Activated CD4-positive, alpha-beta memory T cell treated with anti-CD3 and anti-CD28 coated beads for 36 hours (primary cell): ENCODE measurements at places on chromosomes 7 and 10.

- DNase-seq, result no peak
Measured at GRCh38 chr10:73211106-73211811, 35.8 kb downstream of the DNAJC9 start.

DNA sequence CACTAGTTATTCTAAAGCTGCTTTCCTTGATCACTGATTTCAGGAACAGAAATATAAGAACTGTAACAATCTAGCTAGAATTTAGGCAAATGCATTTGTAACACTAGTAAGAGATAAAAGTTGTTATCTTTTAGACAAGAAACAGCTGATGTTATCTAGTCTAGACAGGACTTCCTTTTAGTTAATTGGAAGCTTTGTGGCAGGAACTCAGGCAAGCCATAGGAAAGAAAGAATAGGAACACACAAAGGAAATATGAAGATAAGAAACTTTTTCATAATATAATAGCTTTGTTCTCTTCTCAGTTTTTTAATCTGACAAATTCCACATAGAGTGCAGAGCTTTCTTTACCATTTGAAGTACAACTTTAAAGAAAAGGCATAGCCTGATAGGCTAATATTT is 59.0 kb upstream of the AGR3 start:
- no peak for DNase-seq

DNA sequence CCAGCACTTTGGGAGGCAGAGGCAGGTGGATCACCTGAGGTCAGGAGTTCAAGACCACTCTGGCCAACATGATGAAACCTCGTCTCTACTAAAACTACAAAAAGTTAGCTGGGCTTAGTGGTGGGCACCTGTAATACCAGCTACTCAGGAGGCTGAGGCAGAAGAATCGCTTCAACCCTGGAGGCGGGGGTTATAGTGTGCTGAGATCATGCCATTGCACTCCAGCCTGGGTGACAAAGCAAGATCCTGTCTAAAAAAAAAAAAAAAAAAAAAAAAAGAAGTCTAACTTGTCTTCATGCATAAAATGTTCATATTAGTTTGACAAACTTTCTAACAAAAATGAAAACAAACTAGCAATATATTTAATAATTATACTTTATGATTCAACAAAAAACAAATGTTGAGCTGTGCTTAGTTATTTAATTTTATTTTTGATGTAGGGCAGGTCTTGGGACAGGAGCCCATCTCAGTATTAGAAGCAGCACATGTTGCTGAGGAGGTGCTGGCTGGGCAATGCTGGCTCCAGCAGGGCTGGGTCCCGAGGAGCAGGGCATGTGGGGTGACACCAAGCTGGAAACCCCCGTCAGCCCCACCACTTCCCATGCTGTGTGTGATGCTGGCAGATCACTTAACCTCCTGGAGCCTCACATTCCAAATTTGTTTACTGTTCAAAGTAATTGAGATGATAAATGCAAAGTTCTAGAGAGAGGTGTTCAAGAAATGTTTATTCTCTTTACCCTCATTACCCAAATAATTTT is 335.3 kb upstream of the KLF6 start:
- peak; percentile 40 for DNase-seq

DNA sequence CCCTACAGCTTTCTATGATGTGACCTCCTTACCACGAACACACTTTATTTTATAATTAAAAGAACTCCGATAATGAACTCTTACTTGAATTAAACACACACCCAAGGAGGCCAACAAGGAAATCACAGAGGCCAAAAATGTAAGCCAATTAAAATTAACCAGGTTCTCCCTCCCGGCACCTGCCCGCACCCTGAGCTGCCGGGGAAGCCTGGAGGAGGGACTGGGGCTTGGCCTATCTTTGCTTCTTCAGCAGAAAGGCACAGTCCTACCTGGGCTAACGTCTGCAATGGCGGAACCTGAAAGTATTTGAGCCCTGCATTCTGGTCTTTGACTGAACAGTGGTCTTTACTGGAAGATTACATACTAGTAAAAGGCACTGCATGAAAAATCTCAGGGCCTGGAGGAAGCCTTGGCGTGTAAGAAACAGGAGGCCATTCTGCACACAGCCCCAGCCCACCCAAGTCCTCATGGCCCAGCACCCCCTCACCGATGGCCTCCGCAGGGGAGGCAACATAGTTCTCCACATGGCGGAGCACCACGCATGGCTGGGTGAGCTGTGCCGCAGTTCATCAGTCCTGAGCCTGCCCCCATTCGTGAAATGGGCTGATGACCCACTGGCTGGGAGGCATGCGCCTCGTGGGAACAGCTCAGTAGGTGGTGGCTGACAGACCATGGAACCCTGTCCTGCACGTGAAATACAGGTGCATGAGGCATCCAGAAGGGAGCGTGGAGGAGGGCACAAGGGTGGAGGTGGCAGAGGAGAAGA is 173.8 kb downstream of the PARD3 start:
- DNase-seq, result no peak

- peak; percentile 80 for DNase-seq
Measured at GRCh38 chr7:138875794-138876193, 77.8 kb upstream of the ATP6V0A4 start.

DNA sequence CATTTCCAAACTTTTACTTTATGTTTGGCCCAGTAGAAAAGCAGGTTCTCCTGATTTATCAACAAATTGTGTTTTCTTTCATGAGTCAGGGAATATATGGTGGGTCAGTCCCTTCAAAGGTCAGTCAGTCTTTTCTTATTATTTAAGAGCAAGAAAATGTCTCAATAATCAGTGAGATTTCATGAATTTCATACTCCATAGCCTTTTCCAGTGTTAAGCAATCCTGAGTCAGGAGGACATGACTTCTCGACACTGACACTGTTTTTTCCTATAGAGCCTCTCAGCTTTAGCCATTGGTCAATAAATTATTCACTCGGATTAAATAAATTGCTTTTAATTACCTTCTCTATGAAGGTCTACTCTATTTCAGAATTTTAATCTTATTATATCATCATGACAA is 334.5 kb downstream of the SORCS1 start:
- no peak for DNase-seq
